ENCODE measurements at places on chromosomes 7 and 10. TPM values are rescaled to one million over a fixed set of nuclear protein-coding genes. Genes with fewer than 3 reads are reported as not detected.

DNA sequence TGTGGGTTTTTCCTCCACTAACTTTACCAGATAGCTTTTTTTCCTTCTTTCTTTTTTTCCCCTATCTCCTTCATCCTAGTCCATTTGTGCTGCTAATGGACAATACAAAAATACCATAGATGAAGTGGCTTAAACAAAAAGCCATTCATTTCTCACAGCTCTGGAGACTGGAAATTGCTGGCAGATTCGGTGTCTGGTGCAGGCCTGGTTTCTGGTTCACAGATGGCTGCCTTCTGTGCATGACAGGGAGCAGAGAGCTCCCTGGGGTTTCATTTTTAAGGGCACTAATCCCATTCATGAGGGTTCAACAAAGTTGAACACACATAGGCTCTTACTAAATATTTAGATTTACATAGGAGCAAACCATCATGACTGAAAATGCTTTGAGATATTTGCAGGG is 467.4 kb downstream of the TYW1 start:
- no peak for DNase-seq

GRCh38 chr10:34231441-34232180 is 583.5 kb downstream of the PARD3 start:
- no peak for DNase-seq

- DNase-seq: no peak
Observed at GRCh38 chr10:8338177-8338766, 283.8 kb downstream of the GATA3 start.

DNA sequence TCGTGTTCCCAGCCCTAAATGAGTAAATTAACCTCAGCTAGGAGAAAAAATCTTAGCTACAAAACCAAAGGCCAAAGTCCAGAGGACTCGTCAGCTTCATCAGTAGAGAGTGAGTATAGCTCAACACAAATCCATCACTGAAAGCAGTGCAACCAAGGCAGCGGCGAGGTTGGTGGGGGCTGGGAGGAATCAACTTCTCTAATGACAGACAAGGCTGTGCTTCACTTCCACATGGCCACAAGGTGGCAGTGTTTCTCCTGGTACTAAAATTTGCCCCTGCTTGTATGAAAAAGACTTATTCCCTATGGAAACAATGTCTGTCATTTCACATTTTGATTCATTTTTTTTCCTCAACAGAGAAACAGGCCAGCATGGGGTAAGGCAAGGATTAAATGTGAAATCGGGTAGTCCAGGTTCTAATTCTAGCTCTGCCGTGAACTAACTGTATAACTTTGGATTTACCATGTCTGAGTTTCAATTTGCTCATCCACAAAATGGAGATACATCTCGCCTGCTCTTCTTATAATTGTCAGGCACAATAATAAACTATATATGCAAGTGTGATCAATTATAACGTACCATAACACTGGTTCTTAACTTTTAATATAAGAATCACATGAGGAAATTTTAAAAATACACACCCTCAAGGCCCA is 39.3 kb downstream of the FAS start:
- peak; percentile 91 for DNase-seq

DNA sequence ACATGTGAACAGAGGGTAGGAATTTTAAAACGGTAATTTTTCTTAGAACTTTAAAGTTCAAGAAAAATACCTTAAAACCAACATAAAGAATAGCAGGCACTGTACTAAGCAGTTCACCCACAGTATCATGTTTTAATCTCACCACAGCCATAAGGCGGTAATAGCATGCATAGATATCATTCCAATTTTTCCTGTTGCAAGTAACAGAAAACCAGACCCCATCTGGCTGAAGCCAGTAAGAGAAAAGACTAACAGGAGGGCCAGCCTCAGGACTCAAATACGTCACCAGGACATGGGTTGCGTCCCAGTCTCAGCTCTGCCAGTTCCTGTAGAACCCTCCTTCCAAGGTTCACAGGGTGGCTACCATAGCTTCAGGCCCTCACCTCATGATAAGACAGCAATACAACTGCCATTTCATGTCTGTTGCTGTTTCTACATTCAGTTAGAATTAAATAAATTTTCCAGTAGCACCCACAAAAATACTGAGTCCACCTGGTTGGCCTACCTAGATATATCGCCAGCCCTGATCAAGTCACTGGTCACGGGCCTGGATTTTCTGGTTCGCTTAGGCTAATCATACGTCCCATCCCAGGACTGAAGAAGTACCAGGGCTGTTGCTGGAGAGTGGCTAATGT is 2.0 kb upstream of the RNF32 start:
- DNase-seq: no peak

GFRA1 gene
- 21.3 TPM for total RNA-seq

- peak; percentile 72 for DNase-seq
Observed at GRCh38 chr7:45882465-45882810, 5.8 kb upstream of the IGFBP1 start.

- DNase-seq: no peak
Observed at GRCh38 chr7:74010407-74010806, 17.6 kb upstream of the ELN start.

OR6V1 gene
- total RNA-seq: not detected

DNA sequence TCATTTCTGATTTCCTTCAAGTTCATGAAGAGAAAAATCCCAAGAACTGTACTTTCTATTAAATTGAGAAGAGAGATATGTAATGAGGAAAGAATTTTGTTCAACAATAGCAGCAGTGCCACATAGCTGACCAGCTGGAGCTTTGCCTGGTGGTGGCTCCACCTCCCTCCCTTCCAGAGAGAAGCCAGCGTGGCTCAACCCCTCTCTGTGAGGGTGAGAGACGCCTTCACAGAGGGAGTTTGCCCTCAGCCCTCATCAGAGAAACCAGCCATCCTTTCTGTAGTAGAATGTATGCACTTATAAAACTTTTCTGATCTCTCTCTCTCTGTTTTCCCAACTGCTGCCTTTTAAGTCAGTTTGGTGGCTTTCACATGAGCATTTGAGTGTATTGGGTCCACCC is 20.5 kb upstream of the COL1A2 start:
- peak; percentile 86 for DNase-seq

- no peak for DNase-seq
Observed at GRCh38 chr10:18699849-18700840, 40.9 kb downstream of the ARL5B start.

DNA sequence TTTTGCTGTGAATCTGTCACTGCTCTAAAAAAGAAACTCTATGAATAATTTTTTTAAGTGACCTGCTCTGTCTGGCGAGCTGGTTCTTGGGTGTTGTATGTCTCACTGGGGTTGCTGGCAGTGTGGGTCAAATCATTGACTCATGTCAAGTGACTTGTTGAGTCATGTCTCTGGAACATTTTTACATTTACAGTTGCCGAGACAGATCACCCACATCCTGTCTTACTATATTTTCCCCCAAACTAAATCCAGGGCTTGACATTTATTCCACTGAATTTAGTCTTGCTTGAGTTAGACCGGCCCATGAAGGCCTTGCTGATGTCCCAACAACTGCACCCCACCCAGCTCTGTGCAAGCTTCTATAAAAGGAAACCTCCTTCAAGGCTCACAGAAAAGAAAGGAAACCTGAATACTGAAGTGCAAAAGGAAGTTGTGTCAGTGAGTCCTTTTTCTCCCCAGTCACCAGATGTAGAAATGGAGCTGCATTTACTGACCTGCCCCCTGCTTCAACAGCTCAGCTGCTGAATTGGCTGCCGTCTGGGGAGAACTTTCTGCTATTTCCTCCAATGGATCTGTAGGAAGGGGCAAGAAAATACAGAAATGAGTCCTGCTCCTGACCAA is 290.3 kb downstream of the TNS3 start:
- DNase-seq: peak; percentile 99

Data from A172 (cell line).